Smooth muscle cell of trachea (primary cell): ENCODE measurements at places on chromosomes 6 and 20. TPM values are rescaled to one million over a fixed set of nuclear protein-coding genes. Genes with fewer than 3 reads are reported as not detected.

TREM2 gene
- total RNA-seq, result 0.33 and 0.44 TPM in 2 replicates

ISM1 gene
- total RNA-seq, result under 0.01 TPM in 1 of 2 replicates, not detected in the other

NMBR gene
- not detected in 2 replicates for total RNA-seq

IPCEF1 gene
- total RNA-seq, result under 0.01 and 0.58 TPM in 2 replicates

CCN6 gene
- total RNA-seq, result not detected in 2 replicates

KHDC1 gene
- total RNA-seq, result 7.9 and 8.1 TPM in 2 replicates

ZNF311 gene
- 1.8 and 1.9 TPM in 2 replicates for total RNA-seq

WFDC10B gene
- total RNA-seq, result not detected in 2 replicates

PTP4A1 gene
- total RNA-seq, result 44.5 and 62.8 TPM in 2 replicates

ID1 gene
- total RNA-seq, result 80.6 and 268 TPM in 2 replicates

POU5F1 gene
- 0.33 TPM in 1 of 2 replicates, not detected in the other for total RNA-seq

ITPA gene
- 34.7 and 38.1 TPM in 2 replicates for total RNA-seq

TPBG gene
- total RNA-seq, result 69.0 and 71.4 TPM in 2 replicates

WFDC9 gene
- total RNA-seq, result not detected in 2 replicates
